ENCODE measurements at places on chromosomes 5 and 9.

DNA sequence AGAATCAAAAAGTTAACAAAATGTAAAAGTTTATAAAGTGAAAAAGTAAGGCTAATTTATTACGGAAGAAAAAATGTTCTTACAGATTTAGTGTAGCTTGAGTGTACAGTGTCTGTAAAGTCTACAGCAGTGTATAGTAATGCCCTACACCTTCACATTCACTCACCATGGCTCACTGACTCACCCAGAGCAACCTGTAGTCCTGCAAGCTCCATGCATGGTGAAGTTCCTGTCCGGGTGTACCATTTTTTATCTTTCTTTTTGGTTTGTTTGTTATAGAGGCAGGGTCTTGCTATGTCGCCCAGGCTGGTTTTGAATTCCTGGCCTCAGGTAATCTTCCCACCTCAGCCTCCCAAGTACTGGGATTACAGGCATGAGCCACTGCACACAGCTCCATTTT is 93.6 kb downstream of the MED27 start:
- DNase-seq, result no peak

GRCh38 chr5:18959535-18959934 is 1028.5 kb downstream of the CDH18 start:
- no peak for DNase-seq

DNA sequence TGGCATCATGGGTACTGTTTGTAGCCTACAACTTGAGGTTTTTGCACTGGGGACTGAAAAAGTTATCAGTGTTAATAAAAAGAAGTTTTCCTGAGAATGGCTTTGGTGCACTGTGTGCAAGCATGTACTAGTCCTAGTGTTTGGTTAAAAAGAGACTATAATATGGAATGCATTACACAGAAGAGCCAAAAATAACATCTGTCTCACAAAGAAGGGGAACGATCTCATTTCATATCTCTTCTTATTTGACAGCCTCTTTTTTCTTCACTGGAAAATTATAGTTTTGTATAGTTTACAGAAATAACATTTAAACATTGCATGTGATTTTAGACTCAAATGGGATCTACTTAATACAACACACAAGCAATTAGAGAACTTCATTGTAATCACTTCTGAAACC is 127.0 kb upstream of the GDNF start:
- DNase-seq, result no peak

DNA sequence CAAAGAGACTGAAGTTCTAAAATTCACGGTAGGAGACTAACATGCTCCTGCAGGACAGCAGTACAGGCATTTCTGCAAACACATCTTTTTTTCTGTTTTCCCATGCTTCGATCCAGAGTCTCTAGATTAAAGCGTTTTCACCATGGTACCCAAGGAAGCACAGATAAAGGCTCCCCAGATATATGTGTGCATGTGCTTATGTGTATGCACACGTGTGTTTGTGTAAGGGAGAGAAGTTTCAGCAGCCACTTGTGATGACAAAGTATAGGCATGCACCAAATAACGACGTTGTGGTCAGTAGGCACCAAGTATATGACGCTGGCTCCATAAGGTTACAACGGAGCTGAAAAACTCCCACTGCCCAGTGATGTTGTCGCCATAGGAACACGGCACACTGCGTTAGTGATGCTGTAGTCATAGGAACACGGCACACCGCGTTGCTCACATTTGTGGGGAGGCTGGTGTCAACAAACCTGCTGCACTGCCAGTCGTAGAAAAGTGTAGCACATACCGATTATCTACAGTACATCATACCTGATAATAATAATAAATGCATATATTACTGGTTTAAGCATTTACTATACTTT is 21.7 kb downstream of the MED10 start:
- DNase-seq, result no peak

- DNase-seq, result no peak
Observed at GRCh38 chr9:130983970-130984369, 25.0 kb upstream of the LAMC3 start.

DNA sequence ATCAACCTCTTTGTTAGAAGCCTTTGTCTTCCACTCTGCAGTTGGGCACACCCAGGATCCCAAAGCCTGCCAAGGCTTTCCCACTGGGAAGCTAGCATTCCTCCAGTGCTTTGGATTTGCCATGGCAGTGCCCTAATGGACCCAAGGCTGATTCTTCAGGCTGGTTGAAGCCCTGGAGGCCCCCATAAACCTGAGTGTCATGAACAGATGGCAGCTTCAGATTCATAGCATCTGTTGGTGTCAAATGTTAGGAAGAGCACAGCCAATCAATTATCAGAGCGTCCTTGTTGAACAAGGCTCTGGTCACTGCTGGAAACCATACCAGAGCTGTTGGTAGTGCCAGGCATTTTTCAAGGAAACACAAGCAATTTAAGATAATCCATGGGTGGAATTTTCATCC is 241.1 kb upstream of the KLF4 start:
- no peak for DNase-seq

DNA sequence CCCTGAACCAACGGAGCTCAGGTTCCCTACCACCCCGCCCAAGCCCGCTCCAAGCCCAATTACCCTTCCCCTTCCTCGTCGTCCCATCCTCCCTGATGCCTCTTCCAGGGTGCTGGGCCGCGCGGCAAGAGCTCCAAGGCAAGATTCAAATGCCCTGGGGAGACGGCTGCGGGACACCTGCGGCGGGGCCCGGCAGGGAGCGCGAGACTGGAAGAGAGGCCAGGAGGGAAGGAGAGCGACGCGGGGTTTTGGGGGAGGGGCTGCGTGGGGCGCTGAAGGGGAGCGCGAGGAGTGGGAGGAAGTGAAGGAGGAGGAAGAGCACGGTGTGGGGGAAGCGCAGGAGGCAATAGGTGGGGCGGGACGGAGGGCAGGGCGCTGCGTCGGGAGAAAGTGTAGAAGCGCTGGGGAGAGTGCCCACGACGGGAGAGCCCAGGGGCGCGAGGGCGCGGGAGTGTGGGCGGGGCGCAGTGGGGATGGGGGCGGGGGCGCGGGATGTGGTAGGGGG is 975 bp upstream of the NXNL2 start:
- no peak for DNase-seq

GRCh38 chr5:136202469-136203205 is 9.7 kb upstream of the SMIM32 start:
- no peak for DNase-seq

DNA sequence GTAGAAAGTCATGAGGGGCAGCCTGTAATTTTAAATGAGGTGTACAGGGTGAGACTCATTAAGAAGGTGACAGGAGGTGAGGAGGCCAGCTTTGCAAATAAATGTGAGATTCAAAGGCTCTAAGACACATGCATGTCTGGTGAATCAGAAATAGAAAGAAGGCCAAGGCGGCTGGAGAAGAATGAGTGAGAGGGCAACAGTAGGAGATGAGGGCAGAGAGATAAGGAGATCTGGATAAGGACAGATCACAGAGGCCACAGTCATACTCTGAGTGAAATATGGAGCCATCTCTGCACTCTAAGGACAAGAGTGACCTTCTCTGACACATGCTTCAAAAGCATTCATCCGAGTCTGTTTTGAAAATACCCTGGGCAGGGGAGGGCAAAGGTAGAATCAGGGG is 90.7 kb downstream of the RAD23B start:
- no peak for DNase-seq

DNA sequence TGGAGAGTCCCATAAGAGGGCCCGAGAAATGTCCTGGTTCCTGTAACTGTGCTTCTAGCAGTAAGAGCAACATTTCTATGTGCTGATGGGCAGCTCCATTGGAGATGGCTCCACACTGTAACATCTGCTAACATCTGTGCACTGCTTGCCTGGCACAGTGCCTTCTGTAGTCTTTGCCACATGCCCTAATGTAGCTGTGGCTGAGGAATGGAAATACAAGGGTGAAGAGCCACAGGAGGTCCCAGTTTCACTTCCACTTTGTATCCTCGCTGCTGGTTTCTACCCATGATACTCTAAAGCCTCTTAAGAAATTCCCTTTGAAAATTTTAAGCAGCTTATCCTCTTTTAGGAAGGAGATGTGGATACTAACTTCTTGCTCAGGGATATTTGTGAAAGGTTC is 97.4 kb downstream of the HOMER1 start:
- DNase-seq, result no peak

- no peak for DNase-seq
Observed at GRCh38 chr5:59231221-59231931, 648.5 kb downstream of the RAB3C start.

- no peak for DNase-seq
Observed at GRCh38 chr9:77546376-77546950, 101.7 kb downstream of the GNA14 start.

DNA sequence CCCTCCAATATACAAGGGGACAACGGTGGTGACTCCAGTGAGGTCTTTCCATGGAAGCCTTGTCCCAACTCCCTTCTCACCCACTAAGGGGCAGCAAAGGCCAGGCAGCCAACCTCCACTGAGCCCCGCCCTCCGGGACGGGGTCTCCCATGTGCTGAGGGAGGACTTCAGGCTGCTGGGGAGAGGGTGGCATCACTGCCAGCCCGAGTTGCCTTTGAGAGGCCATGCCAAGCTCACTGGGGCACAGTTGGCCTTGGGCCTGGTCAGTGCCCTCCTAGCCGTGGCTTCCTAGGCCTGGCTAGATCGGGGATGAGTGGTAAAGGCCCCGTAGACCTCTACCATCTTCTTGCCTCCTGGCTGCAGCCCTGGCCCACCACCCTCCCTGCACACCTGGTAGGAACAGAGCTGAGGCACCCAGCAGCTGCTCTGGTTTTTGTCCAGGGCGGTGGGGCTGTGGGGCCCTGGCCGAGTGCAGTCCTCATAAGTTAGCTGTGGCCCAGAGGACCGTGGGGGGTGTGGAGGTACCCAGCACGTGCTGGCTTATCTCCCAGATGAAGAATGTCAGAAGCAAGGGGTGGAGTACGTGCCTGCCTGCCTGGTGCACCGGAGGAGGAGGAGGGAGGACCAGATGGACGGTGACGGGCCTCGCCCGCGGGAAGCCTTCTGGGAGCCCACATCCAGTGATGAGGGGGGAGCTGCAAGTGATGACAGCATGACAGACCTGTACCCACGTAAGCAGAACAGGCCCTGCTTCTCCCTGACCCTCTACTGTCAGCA is 3.2 kb downstream of the SURF2 start:
- no peak for DNase-seq

DNA sequence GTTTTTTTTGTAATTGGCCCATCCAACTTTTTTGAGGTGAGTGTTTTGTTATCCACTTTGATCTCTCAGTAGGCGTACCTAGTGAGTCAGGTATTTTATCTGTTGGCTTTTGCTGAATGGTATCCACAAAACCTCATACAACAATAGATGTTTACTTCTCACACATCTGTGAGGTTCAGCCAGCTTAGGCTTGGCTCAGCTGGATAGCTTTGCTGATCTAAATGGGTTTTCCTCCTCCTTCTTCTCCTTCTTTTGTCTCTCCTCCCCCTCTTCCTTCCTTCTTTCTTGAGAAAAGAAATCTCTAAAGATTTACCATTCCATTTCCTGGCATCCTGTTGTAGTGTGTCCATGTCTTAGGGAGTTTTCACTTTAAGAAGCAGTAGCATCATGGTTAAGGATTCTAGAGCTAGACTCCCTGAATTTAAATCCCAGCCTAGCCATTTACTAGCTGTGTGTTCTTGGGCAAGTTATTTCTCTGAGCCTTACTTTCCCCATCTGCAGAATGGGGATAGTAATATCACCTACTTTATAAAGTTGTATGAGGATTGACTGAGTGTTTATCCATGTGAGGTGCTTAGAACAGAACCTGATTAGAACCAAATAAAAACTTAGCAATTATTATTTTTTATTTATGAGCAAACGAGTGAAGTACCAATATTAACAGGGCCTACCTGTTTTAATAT is 126.3 kb downstream of the ARHGAP26 start:
- DNase-seq, result no peak

DNA sequence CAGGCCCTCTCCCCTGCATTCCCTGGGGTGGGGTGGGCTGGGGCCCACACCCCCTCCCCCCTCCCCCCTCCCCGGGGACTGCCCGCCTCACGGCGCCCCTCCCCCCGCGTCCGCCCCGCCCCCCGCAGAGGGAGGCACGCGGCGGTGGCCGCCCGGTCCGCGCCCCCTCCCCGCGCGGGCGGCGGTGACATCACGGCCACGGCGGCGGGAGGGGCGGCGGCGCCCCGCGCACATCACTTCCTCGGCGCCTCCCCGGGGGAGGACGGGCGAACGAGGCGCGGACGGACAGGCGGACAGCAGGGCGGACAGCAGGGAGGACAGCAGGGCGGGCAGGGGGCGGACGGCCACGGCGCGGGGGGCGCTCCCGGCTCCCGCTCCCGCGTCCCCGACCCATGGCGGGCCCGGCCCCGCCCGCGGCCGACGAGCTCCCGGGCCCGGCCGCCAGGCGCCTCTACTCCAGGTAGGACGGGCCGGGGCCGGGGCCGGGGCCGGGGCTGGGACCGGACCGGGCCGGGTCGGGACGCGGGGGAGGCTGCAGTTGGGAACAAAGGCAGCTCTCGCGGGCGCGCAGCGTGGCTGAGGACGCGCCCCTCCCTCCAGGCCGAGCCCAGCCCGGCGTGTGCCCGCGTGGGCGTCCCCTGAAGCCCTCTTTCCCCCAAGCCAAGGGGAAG is at the start of gene GPSM1:
Gene GPSM1, plus strand, starts transcription at position 236 of the 671 bp plus-strand sequence. Its CDS starts 157 bp downstream, at position 393.
- no peak for DNase-seq

- DNase-seq, result no peak
Observed at GRCh38 chr5:159218595-159219023, 9.3 kb upstream of the RNF145 start.

GRCh38 chr9:114157516-114158176 is 2.3 kb downstream of the COL27A1 start:
- no peak for DNase-seq

- DNase-seq, result no peak
Observed at GRCh38 chr5:141734501-141735229, 52.6 kb upstream of the ARAP3 start.

DNA sequence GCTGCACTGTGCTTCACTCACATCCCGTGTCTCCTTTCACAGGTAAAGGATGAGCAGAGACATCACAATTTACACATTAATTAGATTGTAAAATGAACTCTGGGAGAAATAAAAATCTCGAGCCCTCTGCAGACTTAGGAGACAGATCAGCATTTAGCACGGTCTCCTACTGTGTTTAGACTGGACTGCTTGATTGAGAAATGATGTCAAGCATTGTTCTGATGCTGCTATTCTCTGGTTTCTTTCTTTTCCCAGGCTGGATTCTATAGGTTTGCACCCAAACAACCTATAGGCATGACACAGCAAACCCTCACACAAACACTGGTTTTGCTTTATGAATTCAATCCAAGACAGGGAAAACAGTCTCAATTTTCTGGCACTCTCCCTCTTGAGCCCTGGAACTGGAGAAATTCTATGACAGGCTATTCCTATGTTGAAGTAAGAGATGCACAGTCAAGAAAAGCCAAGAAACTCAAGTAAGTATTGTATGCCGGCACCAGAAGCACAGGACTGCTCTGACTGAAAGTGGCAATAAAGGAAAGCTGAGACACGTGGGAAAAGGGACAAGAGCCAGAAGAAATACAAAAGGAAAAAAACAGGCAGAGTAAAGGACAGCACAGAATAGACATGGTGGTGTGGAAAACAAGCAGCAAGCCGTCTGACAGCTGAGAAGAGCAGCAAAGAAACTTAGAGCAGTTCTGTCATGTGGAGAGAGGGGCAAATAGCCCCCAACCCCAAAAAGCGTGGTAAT is 24.8 kb upstream of the ERAP2 start:
- DNase-seq, result no peak

- no peak for DNase-seq
Observed at GRCh38 chr5:97089149-97089801, 53.1 kb downstream of the LIX1 start.

GRCh38 chr5:43523662-43524072 is 8.7 kb upstream of the C5orf34 start:
- no peak for DNase-seq

- no peak for DNase-seq
Observed at GRCh38 chr5:135482381-135482933, 30.3 kb upstream of the TIFAB start.

GRCh38 chr5:57871496-57871895 is 388.9 kb upstream of the ACTBL2 start:
- DNase-seq, result no peak

All from hippocampal formation (tissue), 2 donors.